ENCODE measurements at places on chromosomes 2 and 18.

DNA sequence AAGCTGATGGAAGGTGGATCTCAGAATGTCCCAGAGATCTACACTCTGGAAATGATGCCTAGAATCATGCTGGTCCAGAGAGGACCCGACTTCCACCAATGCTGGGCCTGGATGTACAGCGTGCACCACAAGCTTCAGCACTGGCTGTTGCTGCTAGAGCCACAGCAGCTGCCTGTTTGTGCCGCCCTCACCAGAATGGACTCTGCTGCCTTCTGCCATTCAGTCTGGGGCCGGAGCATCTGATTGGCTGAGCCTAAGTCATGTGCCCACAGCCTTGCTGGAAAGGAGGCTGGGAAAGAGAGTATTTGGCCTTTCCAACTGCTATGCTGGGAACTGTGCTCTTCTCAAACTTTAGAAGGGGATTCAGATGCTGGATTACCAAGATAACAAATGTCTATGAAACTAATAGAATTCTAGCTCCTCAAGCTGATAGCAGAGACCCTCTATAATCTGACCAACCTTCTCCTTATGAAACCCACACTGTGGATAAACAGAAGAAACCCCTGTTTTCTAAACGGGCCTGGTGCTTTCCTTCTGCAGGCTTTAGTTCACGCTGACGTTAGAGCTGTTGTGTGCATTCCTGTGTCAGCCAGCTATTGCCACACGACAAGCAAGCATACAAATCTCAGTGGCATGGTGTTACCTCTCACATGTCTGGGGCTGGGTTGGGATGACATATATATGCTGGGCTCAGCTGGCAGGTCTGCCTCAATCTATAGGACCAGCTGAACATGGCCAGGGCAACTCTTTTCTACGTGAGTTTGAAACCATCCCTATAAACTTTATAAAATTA, 4.1 kb upstream of the LOXHD1 start:
- DNase-seq = no peak

GRCh38 chr2:226031647-226032501, 632.4 kb downstream of the NYAP2 start:
- no peak for DNase-seq

GRCh38 chr18:56721031-56721430, 69.9 kb downstream of the WDR7 start:
- DNase-seq = no peak

DNA sequence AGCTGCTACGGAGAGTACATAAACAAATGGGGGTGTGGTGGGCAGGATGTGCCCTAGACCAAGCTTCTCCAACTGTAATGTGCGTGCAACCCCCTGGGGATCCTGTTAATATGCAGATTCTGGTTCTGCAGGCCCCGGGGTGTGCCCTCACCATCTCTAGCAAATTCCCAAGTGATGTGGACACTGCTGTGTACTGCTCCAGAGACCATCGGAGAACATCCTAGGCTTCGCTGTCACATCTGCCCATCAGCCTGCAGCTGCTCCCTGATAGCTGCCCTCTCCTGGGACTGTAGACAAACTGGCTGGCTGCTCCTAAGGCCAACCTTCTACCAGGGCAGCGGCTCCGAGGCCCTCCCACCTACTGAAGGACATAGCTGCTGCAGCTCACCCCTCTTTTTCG, 3.2 kb downstream of the HS1BP3 start:
- DNase-seq = no peak

DNA sequence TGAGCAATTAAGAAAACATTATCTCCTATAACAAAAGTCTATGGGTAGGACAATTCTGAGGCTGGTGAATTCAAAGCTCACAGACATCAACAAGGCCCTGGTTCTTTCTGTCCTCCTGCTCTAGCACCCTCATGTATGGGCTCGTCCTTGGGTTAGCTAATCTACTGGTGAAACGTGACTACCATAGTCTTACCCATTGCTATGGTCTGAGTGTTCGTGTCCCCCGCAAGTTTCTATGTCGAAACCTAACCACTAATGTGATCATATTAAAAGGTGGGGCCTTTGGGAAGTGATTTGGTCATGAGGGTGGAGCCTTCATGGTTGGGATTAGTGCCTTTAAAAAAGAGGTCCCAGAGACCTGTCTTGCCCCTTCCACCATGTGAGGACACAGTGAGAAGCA, 564.7 kb downstream of the TNS1 start:
- DNase-seq = no peak

GRCh38 chr2:29567906-29568520, 353.4 kb downstream of the ALK start:
- no peak for DNase-seq

DNA sequence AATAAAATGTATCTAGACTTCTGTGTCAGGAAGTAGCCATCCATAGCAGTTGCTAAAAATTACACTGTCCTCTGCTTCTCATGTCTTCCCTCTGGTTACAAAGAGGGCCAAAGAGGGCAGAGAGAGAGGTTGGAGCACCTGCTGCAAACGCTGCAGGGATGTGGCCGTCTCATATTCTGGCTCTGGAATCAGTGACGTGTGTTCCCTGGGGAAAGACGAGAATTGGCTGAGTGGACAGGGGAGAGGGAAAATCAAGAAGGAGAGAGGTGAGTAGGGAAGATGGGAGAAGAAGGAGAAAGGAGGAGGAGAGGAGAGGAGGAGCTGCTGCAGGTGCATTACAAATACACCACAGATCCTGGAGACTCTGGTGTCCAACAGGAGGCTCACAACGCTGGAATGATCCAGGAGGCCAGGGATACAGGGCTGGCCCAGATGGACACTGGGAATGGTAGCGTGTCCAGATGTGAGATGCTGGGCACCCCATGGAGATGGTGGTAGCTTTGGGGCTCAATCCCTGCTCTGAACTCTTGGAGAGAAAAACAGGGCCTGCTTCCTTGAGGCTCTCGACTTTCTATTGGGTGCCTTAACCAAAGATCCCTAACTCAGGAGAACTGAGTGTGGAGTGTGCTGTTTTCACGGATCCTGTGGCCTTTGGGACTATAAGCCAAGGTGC, 118.4 kb upstream of the PXDN start:
- no peak for DNase-seq

GRCh38 chr18:13217971-13218367, 591 bp upstream of the LDLRAD4 start:
- DNase-seq = no peak

- DNase-seq = no peak
These were observed 18.0 kb downstream of the NMUR1 start for GRCh38 chr2:231512222-231512621.

- no peak for DNase-seq
These were observed 5.0 kb downstream of the EVA1A start for GRCh38 chr2:75555701-75556100.

GRCh38 chr2:88265352-88266303, 95.5 kb downstream of the THNSL2 start:
- DNase-seq = no peak

DNA sequence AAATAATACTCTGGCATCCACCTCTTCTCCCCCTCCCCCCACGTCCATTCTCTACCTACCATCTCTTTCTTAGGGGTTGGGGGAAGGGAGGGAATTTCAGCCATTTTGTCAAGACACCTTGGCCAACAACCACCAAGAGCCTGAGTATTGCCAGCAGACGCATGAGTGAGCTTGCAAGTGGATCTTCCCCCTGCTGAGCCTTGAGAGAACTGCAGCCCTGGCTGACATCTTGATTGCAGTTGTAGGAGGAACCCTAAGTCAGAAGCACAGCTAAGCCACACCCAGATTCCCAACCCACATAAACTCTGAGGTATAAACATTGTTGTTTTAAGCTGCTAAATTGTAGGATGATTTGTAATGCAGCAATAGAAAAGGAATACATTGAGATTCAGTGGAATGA, 165.6 kb downstream of the TMEFF2 start:
- DNase-seq = no peak

- DNase-seq = no peak
These were observed 16.7 kb downstream of the BCL2 start for GRCh38 chr18:63302636-63303405.

- no peak for DNase-seq
These were observed 670 bp upstream of the MOCOS start for GRCh38 chr18:36186461-36187192.

DNA sequence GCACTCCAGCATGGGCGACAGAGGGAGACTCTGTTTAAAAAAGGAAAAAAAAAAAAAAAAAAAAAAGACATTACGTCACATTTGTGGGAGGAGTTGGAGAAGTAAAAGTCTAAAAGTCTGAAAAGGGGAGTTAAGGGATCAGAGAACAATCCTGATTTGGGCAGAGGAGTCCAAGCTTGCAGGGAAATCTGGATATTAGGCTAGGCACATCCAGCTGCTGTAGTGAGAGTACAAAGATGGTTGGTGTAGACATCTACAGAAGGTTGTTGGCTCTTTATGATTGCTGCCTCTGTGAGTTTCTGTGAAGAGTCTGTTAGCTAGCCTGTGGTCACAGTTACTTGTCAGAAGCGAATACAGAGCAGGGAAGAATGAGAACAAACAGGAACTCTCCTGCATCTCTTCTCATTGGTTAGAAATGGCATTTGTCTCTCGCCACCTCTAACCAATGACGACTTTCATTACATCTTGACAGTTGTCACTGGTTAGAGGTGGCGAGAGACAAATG, 3.3 kb upstream of the OSBPL6 start:
- DNase-seq = no peak

DNA sequence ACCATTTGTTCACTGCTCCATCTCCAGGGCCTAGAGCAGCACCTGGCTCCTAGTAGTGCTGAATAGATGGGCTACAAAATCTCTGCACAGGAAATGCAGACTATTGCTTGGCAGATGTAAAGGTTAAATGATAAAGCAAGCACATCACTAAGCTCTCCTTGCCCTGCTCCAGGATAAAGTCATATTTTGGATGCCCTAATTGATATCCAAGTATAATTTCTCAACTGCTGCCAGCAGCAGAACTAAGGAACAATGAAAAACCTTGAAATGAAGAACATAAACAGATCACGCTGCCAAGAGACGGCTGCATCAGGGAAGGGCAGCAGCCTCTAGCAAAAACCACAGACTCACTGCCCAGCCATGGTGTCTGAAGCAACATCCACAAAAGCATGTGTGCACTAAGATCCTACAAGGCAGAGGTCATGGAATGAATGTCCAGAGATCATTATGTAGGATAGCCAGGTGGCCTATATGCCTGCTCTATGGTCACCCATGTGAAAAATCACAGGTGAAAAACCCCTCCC, 134.7 kb downstream of the TMEM163 start:
- DNase-seq = no peak

GRCh38 chr2:21234464-21235120, 110.8 kb downstream of the TDRD15 start:
- no peak for DNase-seq

DNA sequence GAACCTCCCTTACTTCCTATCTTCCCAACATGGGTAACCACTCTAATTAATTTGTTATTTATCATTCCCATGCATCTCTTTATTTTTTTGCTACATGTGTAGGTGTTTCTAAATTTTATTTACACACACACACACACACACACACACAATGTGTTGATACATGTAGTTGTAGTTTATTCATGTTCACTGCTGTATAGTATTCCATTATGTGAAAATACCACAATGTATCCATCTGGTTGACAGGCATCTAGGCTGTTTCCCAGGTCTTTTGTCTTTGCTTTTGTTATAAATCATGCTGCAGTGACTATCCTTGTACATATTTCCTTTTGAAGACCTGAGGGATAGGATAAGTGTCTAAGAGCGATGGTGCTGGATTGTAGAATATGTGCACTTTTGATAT, 59.7 kb downstream of the ACAA2 start:
- DNase-seq = no peak

DNA sequence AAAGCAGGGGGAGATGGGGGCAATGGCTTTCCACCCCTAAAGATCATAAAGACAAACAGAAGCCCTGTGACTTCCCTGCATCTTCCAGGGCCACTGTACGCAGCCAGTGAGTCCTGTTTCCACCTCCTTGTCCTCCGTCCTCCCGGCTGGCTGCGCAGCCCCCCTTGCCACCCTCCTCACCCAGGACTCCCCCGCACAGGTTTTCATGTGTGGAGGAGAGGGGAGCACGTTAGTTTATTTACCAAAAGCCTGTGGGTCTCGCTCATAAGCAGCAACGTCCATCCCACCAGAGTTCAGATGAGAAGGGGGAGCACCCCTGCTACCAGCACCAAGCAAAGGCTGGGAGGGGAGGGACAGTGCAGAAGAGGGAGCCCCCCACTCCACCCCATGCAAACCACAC, 11.7 kb downstream of the CYP26B1 start:
- no peak for DNase-seq

GRCh38 chr2:19542796-19543662, 184.6 kb upstream of the OSR1 start:
- no peak for DNase-seq

DNA sequence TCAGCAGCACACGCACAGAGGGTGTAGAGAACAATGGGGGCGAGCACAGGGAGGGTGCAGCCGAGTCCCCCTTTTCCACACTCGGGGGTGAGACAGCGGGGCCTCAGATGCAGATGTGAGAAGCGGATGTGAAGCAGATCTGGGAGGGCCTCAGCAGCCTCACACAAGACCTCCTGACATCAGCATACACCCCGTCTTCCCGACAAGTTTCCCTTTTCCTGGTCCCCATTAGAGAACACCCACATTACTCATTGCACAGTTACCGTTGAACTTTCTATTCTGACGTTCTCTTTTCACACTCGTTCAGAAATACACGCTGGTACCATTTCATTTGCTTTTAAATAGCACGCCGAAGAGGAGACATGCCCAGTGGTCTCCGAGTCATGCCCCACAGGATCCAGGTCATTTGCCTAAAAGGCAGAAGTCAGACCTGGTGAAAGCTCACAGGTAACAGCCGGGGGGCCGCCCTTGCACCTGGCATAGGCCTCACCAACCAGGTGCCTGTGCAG, 129.5 kb upstream of the ID2 start:
- no peak for DNase-seq

DNA sequence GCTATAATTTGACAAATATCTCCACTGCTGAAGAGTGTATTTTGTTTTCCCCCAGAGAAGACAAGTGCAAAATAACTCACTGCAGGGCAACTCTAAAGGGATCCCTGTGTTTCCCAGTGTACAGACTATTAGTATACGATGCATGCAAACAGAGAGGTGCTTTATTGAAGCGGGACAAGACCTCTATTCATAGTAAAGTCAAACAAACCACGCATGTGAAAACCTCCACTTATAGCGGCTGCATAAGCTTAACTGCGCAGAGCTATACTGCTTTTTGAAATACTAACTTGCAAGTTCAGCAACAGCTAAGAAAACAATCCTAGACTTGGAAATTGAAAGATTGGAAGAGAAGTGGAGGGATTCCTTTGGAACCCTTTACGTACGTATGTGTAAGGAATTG, 15.6 kb downstream of the RNF144A start:
- no peak for DNase-seq

DNA sequence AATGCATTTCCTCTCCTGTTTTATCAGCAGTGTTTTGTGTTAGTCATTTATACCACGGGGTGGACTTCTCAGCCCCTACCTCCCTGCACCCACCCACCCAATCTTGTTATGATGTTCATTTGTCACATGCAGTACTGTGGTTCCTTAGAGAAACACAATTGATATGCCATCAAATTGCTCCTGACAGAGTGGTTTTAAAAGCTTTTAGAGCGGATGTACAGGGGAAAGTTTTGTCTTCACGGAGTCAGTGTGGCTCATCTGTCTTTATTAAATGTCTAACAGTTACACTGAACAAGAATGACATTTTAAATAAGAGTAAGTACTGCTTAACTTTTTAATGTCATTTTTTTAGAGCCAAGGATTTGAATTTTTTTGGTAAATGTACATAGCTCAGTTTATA, 156.9 kb downstream of the LRRTM1 start:
- no peak for DNase-seq

All from HS-27A (cell line).